Activated T-cell treated with anti-CD3 and anti-CD28 coated beads, Interleukin-2, amount 50 U/mL, for 72 hours (primary cell): ENCODE measurements at places on chromosomes 5 and 9. TPM values are rescaled to one million over a fixed set of nuclear protein-coding genes. Genes with fewer than 3 reads are reported as not detected.

The TMEM8B gene
- 8.4 TPM for total RNA-seq

The SCGB3A2 gene
- not detected for total RNA-seq

The ITGA1 gene
- total RNA-seq: 5.6 TPM

GRCh38 chr9:68455451-68455850, 85.2 kb downstream of the TMEM252 start:
- no peak overlapping the region for H3K27ac ChIP-seq
- H3K4me3 ChIP-seq: no peak overlapping the region
- H3K4me1 ChIP-seq: no peaks in the 10 kb centered on the region
- no peak for DNase-seq

DNA sequence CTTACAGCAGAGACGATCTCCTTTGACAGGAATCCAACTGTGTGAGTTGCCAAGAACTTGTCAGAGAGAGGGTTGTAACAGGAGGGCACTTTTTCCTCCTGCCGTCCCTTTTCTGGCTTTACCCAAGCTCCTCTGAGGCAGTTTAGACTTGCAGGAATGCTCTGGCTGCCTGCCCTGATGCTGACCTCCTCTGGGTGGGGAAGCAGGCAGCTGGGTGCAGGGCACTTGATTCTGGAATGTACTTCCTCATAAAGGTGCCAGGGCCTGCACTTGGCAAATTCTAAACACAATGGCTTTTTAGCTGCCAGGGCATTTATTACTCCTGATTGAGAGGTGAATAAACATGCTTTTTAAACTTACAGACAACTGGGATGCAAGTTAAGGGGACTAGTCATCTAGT, 190.4 kb downstream of the EPB41L4A start:
- no peak for DNase-seq
- H3K36me3 ChIP-seq: no peaks in the 10 kb centered on the region
- H3K4me3 ChIP-seq: no peak overlapping the region
- no peak overlapping the region for H3K27ac ChIP-seq

The HRH2 gene
- total RNA-seq: 22.8 TPM

GRCh38 chr9:14310311-14310710, 3.6 kb downstream of the NFIB start:
- no peaks in the 10 kb centered on the region for H3K36me3 ChIP-seq
- H3K27me3 ChIP-seq: peaks cover 53% of the 10 kb centered on the region
- no peak overlapping the region for H3K27ac ChIP-seq
- no peak overlapping the region for H3K4me3 ChIP-seq
- H3K4me1 ChIP-seq: peaks cover 20% of the 10 kb centered on the region

- peak overlapping the region; percentile 53 for H3K27ac ChIP-seq
- H3K4me1 ChIP-seq: peaks cover 24% of the 10 kb centered on the region
- peak overlapping the region; percentile 91 for H3K4me3 ChIP-seq
These were observed 446 bp downstream of the FBXL17 start for GRCh38 chr5:108381350-108381953.
